GM23338 (cell line): ENCODE measurements at places on chromosomes 1 and 21.
A peak's percentile ranks its signal among the peaks of the same experiment; 100 is the strongest.

GRCh38 chr1:46520063-46520911 is 30.7 kb downstream of the DMBX1 start:
- no peaks in the 10 kb centered on the region for H3K36me3 ChIP-seq
- peaks cover 52% of the 10 kb centered on the region for H3K4me1 ChIP-seq
- peaks cover 85% of the 10 kb centered on the region for H3K27me3 ChIP-seq
- DNase-seq: peak; percentile 64

DNA sequence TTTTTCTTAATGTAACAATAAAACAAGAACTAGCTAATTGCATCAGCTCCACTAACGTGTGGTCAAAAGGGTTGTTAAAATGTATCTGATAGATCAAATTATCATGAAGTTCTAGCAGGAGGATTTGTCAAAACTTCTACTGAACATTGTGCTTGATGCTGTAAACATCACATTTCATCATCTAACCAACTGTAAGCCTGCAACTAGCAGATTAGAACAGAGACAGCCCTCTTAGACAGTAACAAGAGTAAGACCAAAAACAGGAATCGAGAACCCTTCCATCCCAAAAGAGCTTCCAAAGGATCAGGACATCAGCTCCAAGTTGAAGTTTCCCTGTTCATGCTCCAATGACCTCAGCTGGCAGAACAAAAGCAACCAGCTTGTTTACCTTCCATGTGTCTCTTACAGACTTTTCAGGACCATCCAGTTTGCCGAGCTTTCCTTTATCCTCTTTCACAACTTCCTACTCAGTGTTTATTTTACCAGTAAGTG is 44.6 kb downstream of the NIBAN1 start:
- no peaks in the 10 kb centered on the region for H3K4me1 ChIP-seq
- H3K27ac ChIP-seq: no peak overlapping the region
- no peak overlapping the region for H3K4me3 ChIP-seq

GRCh38 chr21:14864211-14865021 is 200.4 kb downstream of the NRIP1 start:
- DNase-seq: peak; percentile 82
- H3K27ac ChIP-seq: no peak overlapping the region
- no peaks in the 10 kb centered on the region for H3K36me3 ChIP-seq
- H3K4me3 ChIP-seq: no peak overlapping the region
- peaks cover 7% of the 10 kb centered on the region for H3K4me1 ChIP-seq
- no peaks in the 10 kb centered on the region for H3K27me3 ChIP-seq

DNA sequence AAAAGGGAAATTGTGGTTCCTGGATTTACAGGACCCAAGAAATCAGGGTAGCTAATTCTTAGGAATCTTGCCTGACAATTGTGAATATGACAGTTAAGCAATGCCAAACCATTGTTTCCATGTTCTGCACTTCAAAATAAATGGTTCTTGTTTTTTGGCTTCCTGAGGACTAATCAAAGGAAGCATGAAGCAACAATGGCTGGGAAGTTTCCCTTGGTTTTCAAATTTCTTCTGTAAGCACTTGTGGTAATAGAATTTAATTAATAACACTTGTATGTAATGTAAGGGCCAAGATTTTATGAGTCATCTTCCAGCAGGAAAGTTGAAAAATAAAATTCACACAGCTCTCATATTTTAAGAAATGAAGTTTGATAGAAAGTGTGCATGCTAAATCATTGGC is 31.7 kb downstream of the JAM2 start:
- DNase-seq: no peak
- H3K36me3 ChIP-seq: no peaks in the 10 kb centered on the region
- H3K27ac ChIP-seq: no peak overlapping the region
- no peak overlapping the region for H3K4me3 ChIP-seq

GRCh38 chr1:180268556-180269075 is 38.6 kb downstream of the LHX4 start:
- H3K4me3 ChIP-seq: no peak overlapping the region
- DNase-seq: peak; percentile 57
- H3K27me3 ChIP-seq: no peaks in the 10 kb centered on the region
- peaks cover 38% of the 10 kb centered on the region for H3K4me1 ChIP-seq
- H3K36me3 ChIP-seq: no peaks in the 10 kb centered on the region
- peak overlapping the region; percentile 53; the same call in 1 of the 2 replicates for H3K27ac ChIP-seq

DNA sequence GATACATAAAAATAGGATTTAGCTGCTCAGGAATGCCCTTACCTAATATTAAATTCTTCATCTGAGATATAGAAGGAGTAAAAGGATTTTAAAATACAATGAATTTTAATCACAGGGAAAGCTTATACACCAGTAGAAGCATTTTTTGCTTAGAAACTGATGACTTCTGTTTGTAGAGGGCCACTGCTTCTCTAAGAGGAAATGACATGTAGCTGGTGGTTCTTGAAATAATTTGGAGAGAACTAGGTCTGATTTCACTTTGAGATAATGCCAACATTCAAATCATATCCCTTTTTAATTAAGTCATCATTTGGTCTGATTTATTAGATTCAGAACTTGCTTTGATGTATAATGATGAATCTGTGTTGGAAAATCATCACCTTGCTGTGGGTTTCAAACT is 166.6 kb upstream of the SGIP1 start:
- H3K27me3 ChIP-seq: no peaks in the 10 kb centered on the region
- H3K36me3 ChIP-seq: peaks cover 83% of the 10 kb centered on the region
- DNase-seq: no peak

GRCh38 chr1:4081806-4082711 is 182.0 kb upstream of the C1orf174 start:
- no peaks in the 10 kb centered on the region for H3K27me3 ChIP-seq
- H3K27ac ChIP-seq: no peak overlapping the region
- H3K36me3 ChIP-seq: no peaks in the 10 kb centered on the region
- H3K4me3 ChIP-seq: no peak overlapping the region

DNA sequence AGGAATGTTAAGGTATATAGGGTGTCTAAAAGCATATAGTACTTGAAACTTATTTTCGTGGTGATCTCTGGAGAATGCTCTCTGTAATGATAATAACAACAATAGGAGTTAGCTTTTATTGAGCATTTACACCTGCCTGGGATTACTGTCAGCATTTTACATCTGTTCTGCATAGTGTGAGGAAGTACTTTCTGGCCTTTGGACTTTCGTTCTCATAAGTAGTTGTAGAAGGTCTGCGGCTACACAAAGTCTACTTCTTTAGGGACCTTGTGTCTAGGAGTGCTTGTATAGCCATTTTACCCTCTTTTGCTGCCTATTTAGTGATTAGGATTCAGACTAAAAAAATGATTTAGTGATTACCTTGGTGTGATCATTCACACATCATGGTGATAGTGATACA is 103.6 kb upstream of the GPR52 start:
- no peak overlapping the region for H3K4me3 ChIP-seq
- DNase-seq: no peak
- H3K4me1 ChIP-seq: no peaks in the 10 kb centered on the region
- no peak overlapping the region for H3K27ac ChIP-seq
- H3K36me3 ChIP-seq: no peaks in the 10 kb centered on the region

GRCh38 chr1:230868736-230869385 is 540 bp upstream of the C1orf198 start:
- H3K27me3 ChIP-seq: peaks cover 10% of the 10 kb centered on the region
- peak; percentile 84 for DNase-seq
- H3K4me3 ChIP-seq: peak overlapping the region; percentile 84
- H3K4me1 ChIP-seq: peaks cover 29% of the 10 kb centered on the region
- peak overlapping the region; percentile 96 for H3K27ac ChIP-seq
- H3K36me3 ChIP-seq: no peaks in the 10 kb centered on the region

DNA sequence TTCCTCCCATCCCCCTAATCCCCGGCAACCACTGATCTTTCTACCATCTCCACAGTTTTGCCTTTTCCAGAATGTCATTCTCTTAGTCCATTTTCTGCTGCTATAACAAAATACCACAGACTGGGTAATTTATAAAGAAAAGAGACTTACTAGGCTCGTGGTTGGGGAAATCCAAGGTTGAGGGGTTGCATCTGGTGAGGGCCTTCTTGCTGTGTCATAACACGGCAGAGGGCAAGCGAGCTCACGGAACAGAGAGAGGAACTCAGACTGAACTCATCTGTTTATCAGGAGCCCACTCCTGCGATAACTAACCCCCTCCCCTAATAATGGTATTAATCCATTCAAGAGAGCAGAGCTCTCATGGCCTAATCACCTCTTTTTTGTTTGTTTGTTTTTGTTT is 52.0 kb downstream of the RUNX3 start:
- no peak overlapping the region for H3K4me3 ChIP-seq
- DNase-seq: no peak
- H3K4me1 ChIP-seq: no peaks in the 10 kb centered on the region
- no peak overlapping the region for H3K27ac ChIP-seq
- no peaks in the 10 kb centered on the region for H3K36me3 ChIP-seq
- H3K27me3 ChIP-seq: no peaks in the 10 kb centered on the region
